CD4-positive, alpha-beta T cell (primary cell): ENCODE measurements at places on chromosomes 6 and 20. TPM values are rescaled to one million over a fixed set of nuclear protein-coding genes. Genes with fewer than 3 reads are reported as not detected.

GRCh38 chr6:129493354-129493902 is 216.5 kb downstream of the ARHGAP18 start:
- no peaks in the 10 kb centered on the region for H3K27me3 ChIP-seq
- H3K36me3 ChIP-seq, result no peaks in the 10 kb centered on the region

BACH2 gene
- 170 TPM for total RNA-seq

- H3K4me3 ChIP-seq, result no peak overlapping the region
- H3K27ac ChIP-seq, result no peak overlapping the region
- DNase-seq, result no peak
- no peaks in the 10 kb centered on the region for H3K27me3 ChIP-seq
- H3K36me3 ChIP-seq, result peaks cover 12% of the 10 kb centered on the region
These were observed 67.7 kb downstream of the PYGB start for GRCh38 chr20:25315418-25316210.

- H3K4me3 ChIP-seq, result no peak overlapping the region
- H3K27me3 ChIP-seq, result no peaks in the 10 kb centered on the region
- no peaks in the 10 kb centered on the region for H3K4me1 ChIP-seq
- no peaks in the 10 kb centered on the region for H3K36me3 ChIP-seq
- DNase-seq, result no peak
These were observed 236.0 kb upstream of the ECI2 start for GRCh38 chr6:4371207-4371921.

- peaks cover 6% of the 10 kb centered on the region for H3K4me1 ChIP-seq
- no peak overlapping the region for H3K4me3 ChIP-seq
- H3K27ac ChIP-seq, result no peak overlapping the region
- no peaks in the 10 kb centered on the region for H3K27me3 ChIP-seq
- no peaks in the 10 kb centered on the region for H3K36me3 ChIP-seq
These were observed 7.6 kb downstream of the TREM1 start for GRCh38 chr6:41278699-41279405.

DNA sequence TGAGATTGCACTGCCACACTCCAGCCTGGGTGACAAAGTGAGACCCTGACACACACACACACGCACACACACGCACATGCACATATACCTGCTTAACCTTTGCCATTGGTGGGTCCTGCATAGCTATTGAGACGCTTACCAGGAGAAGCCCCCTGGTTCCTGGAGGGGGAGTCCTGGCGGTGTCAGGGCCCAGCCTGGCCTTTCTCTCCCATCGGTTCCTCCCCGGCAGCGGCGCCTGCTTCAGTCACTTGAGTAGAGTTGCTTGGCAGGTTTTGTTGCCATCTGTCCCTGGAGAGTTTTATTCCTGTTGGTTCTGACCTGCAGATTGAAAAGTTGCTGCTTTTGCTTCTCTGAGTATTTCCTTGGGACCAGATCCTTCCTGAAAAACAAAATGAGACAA is 20.6 kb upstream of the FAM209A start:
- H3K36me3 ChIP-seq, result peaks cover 10% of the 10 kb centered on the region
- H3K4me1 ChIP-seq, result peaks cover 8% of the 10 kb centered on the region
- no peaks in the 10 kb centered on the region for H3K27me3 ChIP-seq
- H3K4me3 ChIP-seq, result no peak overlapping the region

- H3K4me1 ChIP-seq, result peaks cover 6% of the 10 kb centered on the region
- no peak for DNase-seq
- H3K4me3 ChIP-seq, result no peak overlapping the region
- H3K36me3 ChIP-seq, result no peaks in the 10 kb centered on the region
These were observed 15.4 kb downstream of the BPIFB1 start for GRCh38 chr20:33298391-33298790.

DNA sequence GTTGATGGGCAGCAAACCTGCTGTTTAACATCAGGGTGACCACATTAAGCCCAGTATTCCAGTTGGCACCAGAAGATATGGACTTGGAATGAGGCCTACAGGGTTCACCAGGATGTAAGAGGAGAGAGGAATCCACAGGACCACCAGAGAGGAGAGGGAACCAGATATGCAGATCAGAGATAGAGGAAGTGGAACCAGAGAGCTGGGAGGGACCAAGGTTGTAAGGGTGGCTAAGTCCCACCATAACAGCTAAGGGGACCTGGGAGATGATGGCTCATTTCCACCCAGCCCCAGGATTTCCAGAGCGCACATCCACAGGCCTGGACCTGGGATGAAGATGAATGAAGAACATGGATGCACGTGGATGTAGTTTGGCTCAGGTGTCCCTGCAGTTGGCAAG is 11.1 kb downstream of the BTN2A1 start:
- peaks cover 11% of the 10 kb centered on the region for H3K4me1 ChIP-seq
- peaks cover 65% of the 10 kb centered on the region for H3K36me3 ChIP-seq
- H3K27me3 ChIP-seq, result no peaks in the 10 kb centered on the region

DNA sequence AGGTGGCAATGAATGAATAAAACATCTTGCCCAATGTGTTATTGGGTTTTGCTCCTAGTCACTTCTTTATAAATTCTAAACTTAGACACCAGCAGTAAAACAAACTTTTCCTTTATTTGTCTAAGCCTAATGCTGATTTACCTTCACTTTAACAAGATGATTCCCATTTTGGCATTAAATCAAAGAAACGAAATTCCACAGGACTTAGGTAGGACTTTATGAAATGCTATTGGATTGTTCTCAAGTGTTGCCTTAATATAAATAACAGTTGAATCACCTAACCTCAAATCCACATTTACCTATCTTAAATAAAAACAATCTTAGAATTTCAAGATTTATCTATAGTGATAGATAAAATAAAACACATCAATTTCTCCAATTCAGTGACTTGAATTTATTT is 831.8 kb downstream of the EPHA7 start:
- H3K4me1 ChIP-seq, result no peaks in the 10 kb centered on the region
- DNase-seq, result no peak
- no peak overlapping the region for H3K27ac ChIP-seq

SLCO4A1 gene
- total RNA-seq, result 2.5 TPM

DNA sequence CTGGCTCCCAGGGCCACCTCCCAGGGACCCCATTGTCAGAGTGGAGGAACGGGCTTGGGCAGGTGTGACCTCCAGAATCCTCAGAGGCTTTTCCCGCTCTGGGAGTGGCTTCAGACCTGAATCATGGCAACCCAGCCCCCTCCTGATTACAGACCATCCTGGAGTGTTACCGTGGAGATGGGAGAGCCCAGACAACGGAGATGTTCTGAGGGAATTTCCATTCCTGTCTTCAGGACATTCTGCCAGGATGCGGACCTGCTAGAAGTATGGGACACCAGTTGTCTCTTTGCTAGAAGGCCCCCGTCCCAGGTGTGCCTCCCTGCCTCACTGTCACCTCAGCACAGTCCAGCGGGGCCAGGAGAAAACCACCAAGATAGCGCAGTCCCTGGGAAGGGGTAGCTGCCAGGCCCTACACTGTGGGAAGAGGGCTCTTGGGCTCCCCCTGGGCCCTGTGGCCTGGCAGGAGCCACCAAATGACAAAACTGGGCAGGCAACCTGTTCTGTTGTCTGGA is 109.9 kb downstream of the PSMB1 start:
- no peak overlapping the region for H3K4me3 ChIP-seq
- H3K4me1 ChIP-seq, result peaks cover 2% of the 10 kb centered on the region
- no peak for DNase-seq
- H3K27me3 ChIP-seq, result no peaks in the 10 kb centered on the region

SLC12A5 gene
- 2.4 TPM for total RNA-seq

DNA sequence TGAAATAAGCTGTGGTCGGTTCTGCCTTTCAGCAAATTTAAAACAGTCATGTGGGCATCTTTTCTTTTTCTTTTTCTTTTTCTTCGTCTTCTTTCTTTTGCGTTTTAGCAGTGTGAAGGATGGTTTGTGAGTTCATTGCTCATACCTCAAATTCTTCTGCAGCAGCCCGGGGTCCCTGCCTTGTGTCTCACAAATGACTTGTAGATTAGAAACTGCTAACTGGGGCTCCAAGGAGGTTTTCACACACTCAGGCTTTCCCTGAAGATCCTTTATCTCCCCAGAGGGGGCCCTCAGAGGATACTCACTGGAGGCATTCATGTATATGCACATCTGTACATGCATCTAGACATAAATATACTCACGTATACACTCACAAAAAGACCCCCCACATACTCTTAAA is 1.7 kb downstream of the SMOC2 start:
- no peaks in the 10 kb centered on the region for H3K36me3 ChIP-seq
- H3K27ac ChIP-seq, result no peak overlapping the region
- H3K27me3 ChIP-seq, result peaks cover 19% of the 10 kb centered on the region
- H3K4me1 ChIP-seq, result no peaks in the 10 kb centered on the region
- DNase-seq, result no peak

DNA sequence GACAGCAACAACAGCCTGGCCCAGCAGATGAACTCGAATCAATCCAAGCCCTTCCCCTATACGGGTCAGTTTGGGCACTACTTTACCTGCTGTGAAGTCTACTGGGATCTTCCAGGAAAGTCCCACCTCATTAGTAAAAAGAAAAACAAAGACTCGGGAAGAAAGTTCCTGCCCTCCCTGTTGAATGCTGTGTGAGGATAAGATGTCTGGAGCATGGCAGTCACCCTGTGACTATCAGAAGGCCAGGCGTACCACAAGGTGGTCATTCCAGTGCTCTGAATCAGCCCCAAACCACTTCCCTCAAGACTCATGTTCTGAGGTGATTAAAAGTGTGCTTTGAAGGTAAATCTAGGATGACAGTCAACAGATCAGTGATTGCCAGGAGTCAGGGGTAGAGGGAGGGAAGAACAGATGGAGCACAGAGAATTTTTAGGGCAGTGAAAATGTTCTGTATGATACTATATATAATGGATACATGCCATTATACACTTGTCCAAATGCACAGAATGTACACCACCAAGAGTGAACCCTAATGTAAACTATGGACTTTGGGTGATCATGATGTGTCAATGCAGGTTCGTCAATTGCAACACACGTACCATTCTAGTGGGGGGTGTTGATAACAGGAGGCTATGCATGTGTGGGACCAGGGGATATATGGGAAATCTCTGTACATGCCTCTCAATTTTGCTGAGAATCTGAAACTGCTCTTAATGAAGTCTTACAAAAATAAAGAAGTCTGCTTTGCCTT is 14.7 kb downstream of the FKBP1A start:
- DNase-seq, result no peak
- H3K4me1 ChIP-seq, result peaks cover 55% of the 10 kb centered on the region
- H3K27me3 ChIP-seq, result no peaks in the 10 kb centered on the region
- H3K4me3 ChIP-seq, result no peak overlapping the region

FAM120B gene
- 24.1 TPM for total RNA-seq

GSTA3 gene
- total RNA-seq, result not detected

TRIM15 gene
- total RNA-seq, result not detected

GRCh38 chr6:153003366-153003690 is 819 bp upstream of the MTRF1L start:
- peak overlapping the region; percentile 61 for H3K4me3 ChIP-seq
- DNase-seq, result no peak
- peak overlapping the region; percentile 68 for H3K27ac ChIP-seq
- no peaks in the 10 kb centered on the region for H3K27me3 ChIP-seq

FAM209B gene
- total RNA-seq, result 3.9 TPM

CCN5 gene
- not detected for total RNA-seq

- H3K27me3 ChIP-seq, result no peaks in the 10 kb centered on the region
- DNase-seq, result no peak
- no peak overlapping the region for H3K4me3 ChIP-seq
- H3K4me1 ChIP-seq, result no peaks in the 10 kb centered on the region
- H3K27ac ChIP-seq, result no peak overlapping the region
- peaks cover 4% of the 10 kb centered on the region for H3K36me3 ChIP-seq
These were observed 27.0 kb downstream of the SOD2 start for GRCh38 chr6:159665868-159666635.

C20orf204 gene
- 6.1 TPM for total RNA-seq

GRCh38 chr20:51120438-51120837 is 97.5 kb upstream of the KCNG1 start:
- H3K27me3 ChIP-seq, result peaks cover 17% of the 10 kb centered on the region
- H3K36me3 ChIP-seq, result no peaks in the 10 kb centered on the region
- H3K27ac ChIP-seq, result no peak overlapping the region

DNA sequence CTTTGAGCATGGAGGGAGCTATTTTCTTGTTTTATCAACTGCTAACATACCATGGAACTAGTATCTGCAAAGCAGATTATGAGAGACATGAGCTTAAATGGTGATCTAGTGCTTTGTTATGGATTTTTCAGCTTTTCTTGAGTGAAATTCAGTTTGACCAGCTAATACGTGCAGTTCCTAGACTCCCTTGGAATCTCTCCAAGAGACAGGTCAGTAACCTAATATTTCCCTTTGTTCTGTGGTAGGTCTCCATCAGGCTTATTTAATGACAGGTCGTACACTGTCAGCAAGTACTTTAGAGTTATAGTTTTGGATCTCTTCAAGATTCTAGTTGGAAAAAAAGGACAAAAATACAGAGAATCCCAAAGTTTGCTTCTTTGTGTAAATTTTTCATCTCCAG is 43.9 kb downstream of the HDAC2 start:
- H3K4me1 ChIP-seq, result no peaks in the 10 kb centered on the region
- no peak overlapping the region for H3K4me3 ChIP-seq
- peaks cover 4% of the 10 kb centered on the region for H3K27me3 ChIP-seq
- no peaks in the 10 kb centered on the region for H3K36me3 ChIP-seq

- no peak within 1 kb of the TSS for H3K27ac ChIP-seq
- peaks cover 3% of the 10 kb centered on the region for H3K4me1 ChIP-seq
- no peak for DNase-seq
- H3K27me3 ChIP-seq, result peaks cover 7% of the 10 kb centered on the region
These were observed at the start of gene DPPA5 for GRCh38 chr6:73353636-73354593. Gene DPPA5 (minus strand): TSS chr6:73354276. CDS start chr6:73354225, 51 bp downstream.

MAFB gene
- 3.3 TPM for total RNA-seq

TAGAP gene
- total RNA-seq, result 245 TPM

GRCh38 chr6:144321839-144322591 is 36.9 kb downstream of the UTRN start:
- no peaks in the 10 kb centered on the region for H3K36me3 ChIP-seq
- H3K27ac ChIP-seq, result no peak overlapping the region
- DNase-seq, result no peak
- no peaks in the 10 kb centered on the region for H3K27me3 ChIP-seq
- H3K4me1 ChIP-seq, result no peaks in the 10 kb centered on the region
